ENCODE measurements at places on chromosomes 12 and 14.

GRCh38 chr14:57575482-57575881 is 81.8 kb upstream of the CCDC198 start:
- DNase-seq = no peak

GRCh38 chr12:54596526-54596946 is 8.1 kb upstream of the PPP1R1A start:
- peak; percentile 72 for DNase-seq

DNA sequence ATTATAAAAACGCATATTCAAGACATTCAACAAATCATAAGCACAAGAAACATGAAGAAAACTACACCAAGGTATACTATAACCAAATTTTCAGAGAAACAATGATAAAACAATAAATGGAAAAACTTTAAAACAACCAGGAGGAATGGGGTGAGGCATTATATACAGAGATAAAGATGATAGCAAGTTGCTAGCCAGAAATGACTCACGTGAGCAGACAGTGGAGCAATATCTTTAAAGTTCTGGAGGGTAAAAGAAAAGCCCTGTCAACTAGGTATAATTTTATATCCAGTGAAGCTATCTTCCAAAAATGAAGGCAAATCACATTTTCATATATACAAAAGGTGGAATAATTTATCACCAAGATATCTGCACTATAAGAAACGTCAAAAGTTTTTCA is 97.8 kb upstream of the PCED1B start:
- DNase-seq = no peak

GRCh38 chr12:89469361-89469760 is 55.2 kb downstream of the GALNT4 start:
- DNase-seq = no peak

Data from stimulated activated CD4-positive, alpha-beta T cell treated with anti-CD3 and anti-CD28 coated beads, Interleukin-2, amount 100 ng/mL, for 24 hours (primary cell).